Gastroesophageal sphincter (tissue), 4 donors: ENCODE measurements at places on chromosomes 11 and 22.

- ATAC-seq: no peak
These were observed 1.2 kb upstream of the CXCR5 start for GRCh38 chr11:118882491-118882890.

DNA sequence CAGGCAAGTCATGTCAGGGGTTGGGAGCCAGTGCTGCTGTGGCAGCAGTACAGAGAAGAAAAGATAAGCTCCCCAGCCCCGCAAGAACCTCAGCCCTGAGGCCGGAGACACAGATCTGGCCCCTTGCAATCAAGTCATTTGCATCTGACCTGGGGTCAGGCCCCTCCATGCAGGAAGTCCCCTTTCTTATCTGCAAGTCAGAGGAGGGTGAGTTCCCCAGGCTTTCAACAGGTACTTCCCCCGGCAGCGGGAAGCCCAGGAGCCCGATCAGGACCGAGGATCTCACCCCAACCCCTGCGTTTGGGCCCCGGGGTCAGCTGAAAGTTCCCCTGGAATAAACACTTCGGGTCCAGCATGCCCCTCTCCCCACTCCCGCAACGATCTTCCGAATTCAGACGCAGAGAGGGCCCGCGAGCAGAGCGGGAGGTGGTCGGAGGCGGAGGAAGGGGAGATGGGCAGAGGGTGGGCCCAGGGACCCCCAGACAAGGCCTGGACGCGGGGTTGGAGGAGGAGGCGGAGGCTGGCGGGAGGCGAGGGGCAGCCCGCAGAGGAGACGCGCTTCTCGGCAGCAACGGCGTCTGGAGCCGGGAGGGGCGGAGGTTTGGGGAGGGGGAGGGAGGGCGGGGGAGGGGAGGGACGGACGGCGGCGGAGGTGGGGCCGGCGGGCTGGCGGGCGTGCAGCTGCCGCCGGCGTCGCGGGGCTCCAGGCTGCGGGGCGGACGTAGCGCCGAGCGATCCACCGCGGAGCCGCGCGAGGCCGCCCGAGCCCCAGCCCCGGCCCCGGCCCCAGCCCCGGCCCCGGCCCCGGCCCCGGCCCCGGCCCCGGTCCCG is at the start of gene TSPAN18:
TSS of gene TSPAN18 (plus strand) at position 680 of the 831 bp plus-strand sequence. CDS start 179,455 bp downstream, outside the sequence.
- peak; percentile 3 for ATAC-seq

DNA sequence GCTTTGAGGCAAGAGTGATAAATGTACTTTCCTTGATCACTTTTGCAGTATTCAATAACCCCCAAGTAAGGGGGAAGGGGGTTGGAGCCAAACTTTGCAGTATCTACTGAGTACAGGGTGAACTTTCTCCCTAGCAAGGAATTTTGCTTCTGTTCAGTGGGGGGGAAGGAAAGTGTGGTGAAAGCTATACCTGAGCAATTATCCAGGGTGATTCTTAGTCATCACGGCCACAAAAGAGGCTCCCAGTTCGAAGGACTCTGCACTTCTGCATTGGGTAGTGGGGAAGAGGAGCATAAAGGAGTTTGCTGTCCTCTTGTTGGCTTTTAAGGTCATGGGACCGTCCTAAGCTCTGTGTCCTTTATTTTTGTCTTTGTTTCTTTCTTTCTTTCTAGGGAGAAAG is 346.5 kb upstream of the SYN3 start:
- ATAC-seq: no peak

- ATAC-seq: no peak
These were observed 268.1 kb downstream of the BUD13 start for GRCh38 chr11:116504541-116505297.

- no peak for ATAC-seq
These were observed 157.0 kb downstream of the CACNA1I start for GRCh38 chr22:39727541-39727940.
